ENCODE measurements at places on chromosomes 7 and 10.
A peak's percentile ranks its signal among the peaks of the same experiment; 100 is the strongest.

GRCh38 chr10:71239946-71240795 is 27.8 kb downstream of the UNC5B start:
- DNase-seq, result no peak

DNA sequence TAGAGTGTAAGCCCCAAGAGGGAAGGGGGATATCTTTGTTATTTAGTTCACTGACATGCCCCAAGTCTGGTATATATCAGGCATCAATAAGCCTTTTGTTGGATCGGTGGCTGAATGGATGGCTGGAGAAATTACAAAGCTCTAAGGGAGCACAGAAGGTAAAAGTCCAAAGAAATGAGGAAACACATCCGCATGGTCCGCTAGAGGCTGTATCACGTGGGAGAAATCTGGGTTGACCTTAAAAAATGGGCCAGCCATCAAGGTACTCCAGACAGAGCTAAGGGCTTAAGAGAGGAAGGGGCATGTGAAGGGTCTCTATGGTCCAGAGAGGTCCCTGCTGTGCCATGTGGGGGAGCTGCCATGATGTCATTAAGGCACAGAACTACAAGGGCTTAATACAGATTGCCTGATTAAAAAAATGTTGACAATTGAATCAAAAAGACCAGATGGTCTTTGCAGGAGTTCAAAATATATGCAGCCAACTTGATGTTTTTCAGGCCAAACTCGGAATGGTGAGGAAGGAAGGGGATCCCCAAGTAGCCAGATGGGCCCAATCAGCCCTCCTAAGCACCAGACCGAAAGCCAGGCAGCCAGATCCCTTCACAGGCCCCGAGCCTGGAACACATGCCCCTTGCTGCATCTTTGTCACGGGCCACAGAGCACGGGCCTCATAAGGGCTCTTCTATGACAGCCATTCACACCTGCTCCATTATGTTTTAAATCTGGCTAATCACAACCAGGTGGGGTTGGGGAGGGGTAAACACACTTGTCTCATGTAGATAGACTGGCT is 31.9 kb downstream of the SCRN1 start:
- DNase-seq, result no peak

- peak; percentile 36 for DNase-seq
These were observed 115.4 kb downstream of the ZMIZ1 start for GRCh38 chr10:79184145-79184625.

GRCh38 chr10:12333380-12334185 is 15.8 kb upstream of the CAMK1D start:
- DNase-seq, result no peak

GRCh38 chr7:28865601-28866144 is 92.5 kb downstream of the TRIL start:
- DNase-seq, result no peak

DNA sequence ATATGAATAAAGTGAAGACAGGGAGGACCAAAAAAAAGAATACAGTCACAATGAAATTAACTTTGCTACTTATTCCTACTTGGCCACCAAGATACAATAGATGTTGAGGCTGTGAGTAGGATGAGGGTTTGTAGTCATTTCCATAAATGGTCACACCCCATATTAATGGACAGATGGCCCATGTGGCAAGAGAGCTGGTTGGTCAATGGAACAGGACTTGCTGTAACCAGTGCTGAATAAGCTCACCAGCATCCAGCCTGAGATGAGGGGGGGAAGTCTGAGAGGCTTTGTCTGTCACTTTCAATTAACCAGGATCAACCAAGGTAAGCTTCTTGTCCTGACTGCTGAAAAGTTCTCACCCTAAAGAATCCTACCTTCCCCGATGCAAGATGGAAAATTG is 130.4 kb upstream of the KCNMA1 start:
- no peak for DNase-seq

DNA sequence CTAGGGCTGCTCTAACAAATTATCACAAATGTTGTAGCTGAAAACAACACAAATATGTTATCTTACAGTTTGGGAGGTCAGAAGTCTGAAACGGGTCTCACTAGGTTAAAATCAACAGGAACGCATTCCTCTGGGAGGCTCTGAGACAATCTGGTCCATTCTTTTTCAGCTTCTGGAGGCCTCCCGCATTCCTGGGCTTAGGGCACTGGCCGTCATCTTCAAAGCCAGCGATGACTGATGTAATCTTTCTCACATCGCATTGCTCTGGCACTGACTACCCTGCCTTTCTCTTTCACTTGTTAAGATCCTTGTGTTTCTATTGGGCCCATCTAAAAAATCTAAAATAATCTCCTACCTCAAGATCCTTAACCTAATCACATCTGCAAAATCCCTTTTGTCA is 1071.5 kb upstream of the C7orf33 start:
- DNase-seq, result no peak

DNA sequence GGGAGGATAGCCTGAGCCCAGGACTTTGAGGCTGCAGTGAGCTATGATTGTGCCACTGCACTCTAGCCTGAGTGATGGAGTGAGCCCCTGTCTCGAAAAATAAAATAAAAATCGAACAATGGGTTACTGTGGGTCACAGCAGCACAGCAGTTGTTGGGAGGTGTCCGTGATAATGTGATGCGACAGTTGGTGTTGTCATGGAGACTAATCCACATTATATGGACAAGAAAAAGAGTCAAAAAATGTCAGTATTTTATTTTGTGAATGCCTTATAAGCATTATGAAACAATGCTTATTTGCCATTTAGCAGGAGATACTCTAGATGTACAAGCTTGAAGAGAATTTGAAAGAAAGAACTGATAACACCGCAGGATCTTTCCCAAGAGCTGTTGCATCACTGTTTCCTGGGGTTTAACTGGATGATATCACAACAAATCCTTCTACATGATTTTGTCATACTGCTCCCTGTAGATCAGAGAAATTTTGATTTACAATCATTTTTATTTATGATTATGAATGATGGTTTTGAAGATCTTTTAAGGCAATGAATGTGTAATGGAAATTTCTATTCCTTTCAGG is 195.4 kb downstream of the BAMBI start:
- no peak for DNase-seq

DNA sequence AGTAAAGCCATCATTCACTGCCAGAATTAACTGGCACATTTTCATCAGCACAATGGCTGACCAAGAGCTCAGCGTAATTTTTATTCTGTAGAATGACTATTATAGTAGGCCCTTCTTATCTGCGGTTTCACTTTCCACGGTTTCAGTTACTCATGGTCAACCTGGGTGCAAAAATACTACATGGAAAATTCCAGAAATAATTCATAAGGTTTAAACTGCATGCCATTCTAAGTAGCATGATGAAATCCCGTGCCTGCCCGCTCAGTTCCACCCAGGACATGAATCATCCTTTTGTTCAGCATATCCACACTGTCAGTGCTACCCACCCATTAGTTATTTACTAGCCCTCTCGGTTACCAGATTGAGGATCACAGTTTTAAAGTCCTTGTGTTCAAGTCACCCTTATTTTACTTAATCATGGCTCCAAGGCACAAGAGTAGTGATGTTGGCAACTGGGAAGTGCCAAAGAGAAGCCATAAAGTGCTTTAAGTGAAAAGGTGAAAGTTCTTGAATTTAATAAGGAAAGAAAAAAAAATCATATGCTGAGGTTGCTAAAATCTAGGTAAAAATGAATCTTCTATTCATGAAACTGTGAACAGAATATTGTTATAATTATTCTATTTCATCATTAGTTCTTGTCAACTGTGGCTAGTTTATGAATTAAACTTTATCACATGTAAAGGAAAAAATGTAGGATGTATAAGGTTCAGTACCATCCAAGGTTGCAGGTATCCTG is 204.9 kb downstream of the DOCK4 start:
- DNase-seq, result no peak

DNA sequence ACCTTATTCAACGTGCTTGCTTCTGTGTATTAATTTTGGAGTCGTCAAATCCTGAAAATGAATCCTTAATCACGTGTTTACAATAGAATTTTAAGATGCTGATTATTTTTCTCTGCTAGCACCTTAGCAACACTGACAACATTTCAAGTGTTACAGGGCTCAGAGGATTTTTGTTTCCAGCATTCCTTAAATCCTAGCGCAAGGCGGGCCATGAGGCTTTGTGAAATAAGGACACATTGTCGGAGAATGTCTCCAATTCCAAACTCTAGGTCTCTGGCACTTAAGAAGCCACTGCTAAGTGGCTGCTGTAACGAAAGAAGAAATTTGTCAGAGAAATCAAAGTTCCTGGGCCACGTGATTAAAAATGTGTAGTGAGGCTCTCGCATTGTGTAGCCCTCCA is 390.9 kb upstream of the CELF2 start:
- DNase-seq, result no peak

- DNase-seq, result no peak
These were observed 179.5 kb upstream of the LRGUK start for GRCh38 chr7:133947458-133948254.

GRCh38 chr7:90853205-90853604 is 257.1 kb downstream of the CDK14 start:
- DNase-seq, result no peak

DNA sequence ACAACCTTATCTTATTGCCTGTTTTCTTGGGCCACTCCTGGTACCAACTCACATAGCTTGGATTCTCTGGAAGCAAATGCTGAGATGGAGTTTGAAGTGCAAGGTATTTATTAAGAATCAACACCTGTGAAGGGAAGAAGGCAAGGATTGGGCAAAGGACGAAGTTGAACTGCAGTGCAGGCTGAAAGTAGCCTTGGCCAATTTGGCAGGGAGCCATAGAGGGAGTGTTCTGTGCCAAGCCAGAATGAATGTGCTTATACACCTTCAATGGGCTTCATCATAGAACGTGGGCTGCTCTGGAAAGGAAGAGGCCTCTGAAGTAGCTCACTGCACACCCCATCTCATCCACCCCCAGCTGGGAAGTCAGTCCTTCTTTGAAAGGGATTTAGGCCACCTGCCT is 79.8 kb upstream of the IFRD1 start:
- DNase-seq, result no peak

GRCh38 chr7:98294798-98295382 is 13.4 kb downstream of the BRI3 start:
- no peak for DNase-seq

GRCh38 chr10:58465629-58466028 is 47.0 kb upstream of the BICC1 start:
- DNase-seq, result no peak

- no peak for DNase-seq
These were observed 93.3 kb downstream of the FAM53B start for GRCh38 chr10:124650820-124651401.

GRCh38 chr10:68202960-68203353 is 29.0 kb downstream of the ATOH7 start:
- no peak for DNase-seq

DNA sequence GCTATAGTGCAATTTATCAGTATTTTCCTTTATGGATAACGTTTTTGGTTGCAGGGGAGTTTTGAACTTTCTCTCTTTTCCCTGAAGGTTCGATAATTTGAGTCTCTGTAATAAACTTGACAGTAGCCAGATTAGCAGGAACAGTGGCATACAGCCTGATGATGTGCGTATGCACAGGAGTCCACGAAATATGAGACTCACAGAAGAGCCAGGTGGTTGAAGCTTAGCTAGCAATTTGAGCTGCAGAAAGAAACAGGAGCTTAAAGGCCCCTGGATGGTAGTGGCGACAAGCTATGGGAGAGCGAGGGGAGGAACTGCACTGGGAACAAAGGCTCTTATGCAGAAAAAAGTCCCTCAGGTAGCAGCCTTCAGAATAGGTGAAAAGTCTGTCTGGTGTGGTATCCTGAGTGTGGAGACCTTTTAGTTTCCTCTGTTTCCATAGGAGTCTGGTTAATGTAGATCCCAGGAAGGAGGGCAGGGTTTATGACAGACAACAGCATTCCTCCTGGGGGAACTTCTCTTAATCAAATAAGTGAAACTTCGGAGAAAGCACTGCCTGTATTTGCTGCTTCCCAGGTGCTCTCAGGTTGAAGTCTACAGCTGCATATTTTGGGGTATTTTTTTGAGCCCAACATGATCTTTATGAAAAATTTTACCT is 32.7 kb downstream of the FANK1 start:
- DNase-seq, result no peak

- no peak for DNase-seq
These were observed 7.9 kb upstream of the TCAF1 start for GRCh38 chr7:143909863-143910262.

- DNase-seq, result no peak
These were observed 129.0 kb upstream of the AGR3 start for GRCh38 chr7:17010637-17011300.

DNA sequence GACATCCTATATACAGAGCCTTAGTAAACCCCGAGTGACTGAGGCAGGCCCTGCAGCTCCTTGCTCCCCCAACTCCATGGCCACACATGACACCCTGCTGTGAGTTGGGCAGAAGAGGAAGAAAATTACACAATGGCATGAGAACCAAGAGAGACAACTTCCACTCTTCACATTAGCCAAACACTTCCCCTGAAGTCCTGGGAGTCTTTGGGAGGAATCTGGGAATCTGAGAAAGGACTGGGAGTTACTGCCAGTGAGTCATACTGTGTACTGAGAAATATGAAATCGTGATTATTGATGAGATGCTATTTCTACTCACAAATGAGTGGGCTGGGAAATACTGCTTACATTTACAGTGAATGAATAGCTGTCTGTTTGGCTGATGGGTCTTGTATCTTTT is 116.6 kb downstream of the SPAG6 start:
- DNase-seq, result no peak

DNA sequence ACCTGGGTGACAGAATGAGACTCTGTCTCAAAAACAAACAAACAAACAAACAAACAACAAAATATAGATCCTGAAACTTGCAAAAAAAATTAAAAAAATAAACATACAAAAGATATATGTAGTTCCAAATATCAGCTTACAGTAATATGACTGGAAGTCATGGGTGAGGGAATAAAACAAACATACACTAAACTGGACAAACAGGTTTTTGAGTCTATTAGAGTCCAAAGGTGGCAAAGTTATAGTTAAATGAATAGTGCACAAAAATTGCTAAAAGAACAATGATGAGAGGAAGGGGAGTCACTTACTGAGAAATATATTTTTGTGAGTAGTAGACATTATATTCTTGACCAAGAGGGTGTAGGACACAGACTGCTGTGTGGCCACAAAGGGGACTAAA is 16.7 kb upstream of the RSBN1L start:
- no peak for DNase-seq

DNA sequence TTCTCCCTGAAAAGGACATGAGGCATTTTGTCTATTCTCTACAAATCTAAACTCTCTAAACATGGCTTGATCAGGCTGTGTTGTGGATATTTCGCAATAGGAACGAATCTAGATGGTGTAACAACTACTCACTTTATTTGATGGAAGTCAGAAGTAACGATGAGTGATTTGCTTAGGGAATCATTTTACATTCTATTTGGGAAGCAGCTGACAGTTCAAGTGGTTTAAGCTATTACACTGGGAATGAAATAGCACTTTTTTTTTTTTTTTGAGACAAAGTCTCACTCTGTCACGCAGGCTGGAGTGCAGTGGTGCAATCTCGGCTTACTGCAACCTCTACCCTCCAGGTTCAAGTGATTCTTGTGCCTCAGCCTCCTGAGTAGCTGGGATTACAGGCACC is 44.1 kb downstream of the NPY start:
- no peak for DNase-seq

DNA sequence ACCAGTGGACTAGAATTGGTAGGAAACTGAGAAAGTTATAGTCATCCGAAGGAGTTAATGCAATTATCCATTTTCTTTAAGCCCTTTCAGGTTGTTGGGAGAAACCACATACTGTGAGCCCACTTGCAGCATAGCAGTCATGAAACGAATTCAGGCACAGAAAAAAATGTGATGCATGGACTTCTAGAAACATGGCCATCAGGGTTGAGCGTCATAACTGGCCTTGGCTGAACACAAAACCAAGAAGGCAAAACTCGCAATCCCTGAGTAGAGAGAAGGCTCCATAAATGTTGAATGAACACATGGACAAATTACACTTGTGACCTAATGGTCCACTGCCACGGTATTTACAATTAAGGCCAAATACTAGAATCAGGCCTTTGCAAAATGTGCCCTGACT is 121.9 kb downstream of the FAM107B start:
- DNase-seq, result no peak

Data from pulmonary artery endothelial cell (primary cell).